ENCODE measurements at places on chromosomes 6 and 20.

DNA sequence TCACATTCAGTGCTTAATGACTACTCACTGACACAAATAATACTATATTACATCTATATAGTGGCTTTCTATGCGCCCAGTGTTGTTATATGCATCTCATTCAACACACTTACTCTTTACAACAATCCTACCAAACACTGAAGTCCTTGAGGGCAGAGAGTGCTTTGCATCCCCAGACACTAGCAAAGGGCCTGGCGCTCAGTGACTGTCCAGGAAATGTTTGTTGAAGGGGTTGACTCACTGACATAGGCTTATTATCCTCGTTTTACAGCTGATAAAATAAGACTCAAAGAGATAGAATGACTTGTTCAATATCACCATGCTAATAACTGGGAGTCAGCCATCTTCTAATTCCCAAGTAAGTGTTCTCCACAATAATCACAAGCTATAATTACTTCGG, 163.3 kb downstream of the ARHGAP18 start:
- H3K36me3 ChIP-seq: no peaks in the 10 kb centered on the region
- no peak overlapping the region for H3K27ac ChIP-seq
- H3K4me1 ChIP-seq: no peaks in the 10 kb centered on the region
- no peak overlapping the region for H3K4me3 ChIP-seq
- no peaks in the 10 kb centered on the region for H3K27me3 ChIP-seq
- DNase-seq: no peak

DNA sequence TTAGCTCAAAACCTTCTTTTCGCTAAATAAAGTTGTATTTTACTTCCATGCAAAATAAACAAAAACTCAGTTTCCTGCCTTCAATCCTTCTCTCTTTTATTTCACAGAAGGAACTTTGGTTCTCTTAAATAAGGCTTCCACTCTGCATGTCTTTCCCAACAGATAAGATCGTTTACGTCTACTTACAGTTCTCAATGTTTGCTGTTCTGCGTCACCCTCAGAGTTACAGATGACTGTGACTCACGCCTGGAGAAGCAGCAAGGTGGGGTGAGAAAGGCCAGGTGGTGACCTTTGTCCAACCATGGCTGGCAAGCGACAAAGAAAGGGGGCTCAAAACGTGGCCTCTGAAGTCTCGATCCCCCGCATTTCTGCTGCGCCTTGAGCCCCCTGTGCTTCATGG, 51.4 kb upstream of the RPS6KA2 start:
- H3K27me3 ChIP-seq: no peaks in the 10 kb centered on the region
- DNase-seq: no peak
- no peak overlapping the region for H3K4me3 ChIP-seq
- no peaks in the 10 kb centered on the region for H3K4me1 ChIP-seq
- H3K27ac ChIP-seq: no peak overlapping the region

- H3K27me3 ChIP-seq: peaks cover 100% of the 10 kb centered on the region
- no peak for DNase-seq
- H3K4me3 ChIP-seq: no peak overlapping the region
- peaks cover 54% of the 10 kb centered on the region for H3K4me1 ChIP-seq
- H3K27ac ChIP-seq: no peak overlapping the region
Measured at GRCh38 chr6:10418862-10419748, 4.2 kb upstream of the TFAP2A start.

DNA sequence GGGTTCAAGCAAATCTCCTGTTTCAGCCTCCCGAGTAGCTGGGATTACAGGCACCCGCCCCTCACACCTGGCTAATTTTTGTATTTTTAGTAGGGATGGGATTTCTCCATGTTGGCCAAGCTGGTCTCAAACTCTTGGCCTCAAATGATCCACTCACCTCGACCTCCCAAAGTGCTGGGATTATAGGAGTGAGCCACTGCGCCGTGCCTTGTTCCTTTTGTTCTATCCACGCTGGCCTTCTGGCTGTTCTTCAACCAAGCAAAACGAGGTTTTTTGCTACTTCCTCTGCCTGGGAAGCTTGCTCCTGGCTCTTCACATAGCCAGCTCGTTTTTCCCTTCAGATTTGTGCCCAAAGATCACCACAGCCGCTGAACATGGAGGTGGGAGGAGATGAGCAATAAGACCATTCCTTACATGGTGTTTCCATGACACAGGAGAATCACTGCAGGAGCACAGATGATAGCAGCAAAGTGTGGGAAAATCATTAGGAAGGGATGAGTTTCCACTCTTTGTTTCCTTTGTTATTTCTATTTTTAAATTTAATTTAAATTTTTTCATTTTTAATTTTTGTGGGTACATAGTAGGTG, 201.0 kb upstream of the ZNF217 start:
- no peaks in the 10 kb centered on the region for H3K36me3 ChIP-seq
- H3K27me3 ChIP-seq: no peaks in the 10 kb centered on the region
- no peak overlapping the region for H3K4me3 ChIP-seq
- no peak overlapping the region for H3K27ac ChIP-seq
- peaks cover 5% of the 10 kb centered on the region for H3K4me1 ChIP-seq

DNA sequence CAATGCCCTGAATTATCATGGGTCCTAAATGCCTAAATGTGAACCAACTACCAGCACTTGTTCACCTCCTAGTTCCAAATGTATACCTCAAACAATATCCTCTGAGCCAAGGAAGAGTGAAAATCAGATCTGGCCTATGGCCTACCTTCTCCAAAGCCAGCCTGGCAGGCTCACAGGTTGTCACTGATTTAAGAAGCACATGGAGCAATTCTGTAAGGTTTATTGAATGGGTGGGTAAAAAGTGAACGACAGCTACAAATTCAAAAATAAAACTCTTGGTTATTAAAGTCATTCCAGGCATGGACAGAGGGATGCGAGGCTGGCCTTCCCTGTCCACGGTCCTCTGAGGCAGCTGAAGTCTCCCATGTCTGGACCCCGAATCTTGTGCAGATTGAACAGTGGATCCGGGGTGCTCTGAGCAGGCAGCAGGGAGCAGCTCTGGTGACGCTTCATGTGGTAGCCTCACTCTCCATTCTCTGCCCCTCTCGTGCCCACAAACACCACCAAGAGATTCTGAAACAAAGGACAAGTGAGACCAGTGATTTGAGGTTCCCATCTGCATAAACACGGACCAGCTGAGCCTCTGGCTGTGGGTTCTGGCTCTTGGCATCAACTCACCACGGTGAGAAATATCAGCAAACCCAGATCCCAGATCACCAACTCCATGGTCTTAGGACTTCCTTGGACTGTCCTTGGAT, 14.6 kb downstream of the SNHG17 start:
- no peaks in the 10 kb centered on the region for H3K27me3 ChIP-seq
- DNase-seq: no peak
- peaks cover 9% of the 10 kb centered on the region for H3K4me1 ChIP-seq

DNA sequence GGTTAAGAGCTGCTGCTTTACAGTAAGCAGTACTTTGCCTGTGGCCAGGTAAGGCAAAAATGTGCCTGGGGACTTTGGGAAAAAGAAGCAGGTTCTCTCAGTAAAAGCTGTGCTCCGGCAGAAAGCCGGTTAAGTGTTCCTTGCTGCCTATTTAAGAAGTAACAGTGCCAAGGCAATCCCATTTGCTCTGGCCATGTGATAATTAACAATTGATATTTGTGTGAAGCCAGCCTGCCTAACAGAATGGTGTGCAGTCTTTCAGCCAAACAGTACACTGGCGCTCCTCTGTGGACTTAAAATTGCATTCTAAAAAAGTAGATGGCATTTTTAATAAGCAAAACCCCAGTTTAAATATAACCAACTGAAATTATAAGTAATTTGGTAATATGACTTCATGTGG, 430.3 kb downstream of the PLCB1 start:
- no peaks in the 10 kb centered on the region for H3K27me3 ChIP-seq
- H3K27ac ChIP-seq: no peak overlapping the region
- H3K4me3 ChIP-seq: no peak overlapping the region
- DNase-seq: no peak
- no peaks in the 10 kb centered on the region for H3K4me1 ChIP-seq

GRCh38 chr20:35953387-35954199, 709 bp downstream of the SCAND1 start:
- no peak for DNase-seq
- peak overlapping the region; percentile 99 for H3K27ac ChIP-seq
- peaks cover 4% of the 10 kb centered on the region for H3K36me3 ChIP-seq

DNA sequence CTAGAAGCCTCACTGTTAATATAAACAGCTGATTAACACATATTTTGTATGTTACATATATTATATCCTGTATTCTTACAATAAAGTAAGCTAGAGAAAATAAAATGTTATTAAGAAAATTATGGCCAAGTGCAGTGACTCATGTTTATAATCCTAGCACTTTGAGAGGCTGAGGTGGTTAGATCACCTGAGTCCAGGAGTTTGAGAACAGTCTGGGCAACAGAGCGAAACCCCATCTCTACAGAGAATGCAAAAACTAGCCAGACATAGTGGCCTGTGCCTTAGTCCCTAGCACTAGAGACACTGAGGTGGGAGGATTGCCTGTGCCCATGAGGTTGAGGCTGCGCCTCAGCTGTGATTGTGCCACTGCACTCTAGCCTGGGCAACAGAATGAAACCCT, 81.9 kb downstream of the NCOA3 start:
- no peak overlapping the region for H3K4me3 ChIP-seq
- H3K27me3 ChIP-seq: no peaks in the 10 kb centered on the region
- no peak for DNase-seq
- no peak overlapping the region for H3K27ac ChIP-seq
- no peaks in the 10 kb centered on the region for H3K36me3 ChIP-seq

GRCh38 chr6:157795841-157796240, 27.2 kb upstream of the SNX9 start:
- no peak overlapping the region for H3K4me3 ChIP-seq
- peaks cover 11% of the 10 kb centered on the region for H3K4me1 ChIP-seq
- no peaks in the 10 kb centered on the region for H3K27me3 ChIP-seq

DNA sequence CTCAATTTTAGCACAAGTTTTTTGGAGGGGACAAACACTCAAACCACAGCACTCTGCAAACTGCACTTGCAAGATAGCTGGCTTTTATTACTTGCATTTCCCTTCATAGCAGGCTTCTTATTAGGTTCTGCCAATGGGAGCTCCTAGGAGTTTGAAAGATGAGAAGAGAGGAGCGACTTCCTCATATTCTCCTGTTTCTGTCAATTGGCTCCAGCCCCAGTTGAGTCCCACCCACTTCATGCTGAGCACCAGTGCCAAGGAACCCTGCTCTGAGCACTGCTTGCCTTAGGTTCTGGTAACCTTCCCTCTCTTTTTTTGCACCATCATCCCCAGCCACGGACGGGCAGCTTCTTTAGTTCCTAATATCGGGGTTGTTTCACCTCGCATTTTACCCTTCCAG, 67.9 kb downstream of the PSMB1 start:
- no peak overlapping the region for H3K27ac ChIP-seq
- H3K36me3 ChIP-seq: no peaks in the 10 kb centered on the region
- H3K4me3 ChIP-seq: no peak overlapping the region
- no peak for DNase-seq

- no peaks in the 10 kb centered on the region for H3K27me3 ChIP-seq
- H3K36me3 ChIP-seq: no peaks in the 10 kb centered on the region
- no peak for DNase-seq
Measured at GRCh38 chr6:109224994-109225393, 129.7 kb downstream of the CEP57L1 start.

- no peaks in the 10 kb centered on the region for H3K36me3 ChIP-seq
- H3K4me1 ChIP-seq: peaks cover 39% of the 10 kb centered on the region
- H3K27ac ChIP-seq: peak overlapping the region; percentile 77
- H3K4me3 ChIP-seq: peak overlapping the region; percentile 61
- H3K27me3 ChIP-seq: peaks cover 11% of the 10 kb centered on the region
Measured at GRCh38 chr20:63652192-63652980, 838 bp downstream of the STMN3 start.

DNA sequence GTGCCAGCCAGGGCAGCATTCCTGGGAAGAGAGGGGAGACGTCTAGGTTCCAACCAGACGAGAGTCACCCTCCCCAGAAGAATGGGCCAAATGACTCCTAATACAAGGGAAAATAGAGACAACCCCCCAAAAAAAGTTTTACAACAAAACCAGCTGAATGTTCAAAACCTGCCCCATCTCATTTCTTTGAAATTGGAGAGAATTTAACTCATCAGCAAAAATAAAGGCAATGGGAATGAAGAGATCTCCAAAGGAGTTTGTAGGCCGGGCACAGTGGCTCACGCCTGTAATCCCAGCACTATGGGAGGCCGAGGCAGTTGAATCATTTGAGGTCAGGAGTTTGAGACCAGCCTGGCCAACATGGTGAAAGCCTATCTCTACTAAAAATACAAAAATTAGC, 9.7 kb upstream of the EMILIN3 start:
- H3K36me3 ChIP-seq: no peaks in the 10 kb centered on the region
- no peak overlapping the region for H3K4me3 ChIP-seq
- H3K4me1 ChIP-seq: no peaks in the 10 kb centered on the region
- no peak overlapping the region for H3K27ac ChIP-seq

DNA sequence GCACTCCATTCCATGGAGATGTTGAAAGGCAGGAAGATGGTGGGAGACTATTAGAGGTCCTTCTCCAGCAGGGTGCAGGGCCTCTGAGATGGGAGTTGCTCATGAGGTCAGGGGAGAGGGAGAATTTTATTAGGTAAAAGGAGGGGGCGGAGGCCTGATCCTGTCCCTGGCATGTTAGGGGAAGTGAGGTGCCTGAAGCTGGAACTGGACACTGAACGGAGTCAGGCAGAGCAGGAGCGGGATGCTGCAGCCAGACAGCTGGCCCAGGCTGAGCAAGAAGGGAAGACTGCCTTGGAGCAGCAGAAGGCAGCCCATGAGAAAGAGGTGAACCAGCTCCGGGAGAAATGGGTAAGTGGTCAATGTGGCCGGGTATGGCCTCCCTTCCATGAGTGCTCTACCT, 24.4 kb downstream of the CEP250 start:
- no peaks in the 10 kb centered on the region for H3K4me1 ChIP-seq
- no peak for DNase-seq
- no peaks in the 10 kb centered on the region for H3K27me3 ChIP-seq
- peaks cover 98% of the 10 kb centered on the region for H3K36me3 ChIP-seq
- no peak overlapping the region for H3K4me3 ChIP-seq
- H3K27ac ChIP-seq: no peak overlapping the region

DNA sequence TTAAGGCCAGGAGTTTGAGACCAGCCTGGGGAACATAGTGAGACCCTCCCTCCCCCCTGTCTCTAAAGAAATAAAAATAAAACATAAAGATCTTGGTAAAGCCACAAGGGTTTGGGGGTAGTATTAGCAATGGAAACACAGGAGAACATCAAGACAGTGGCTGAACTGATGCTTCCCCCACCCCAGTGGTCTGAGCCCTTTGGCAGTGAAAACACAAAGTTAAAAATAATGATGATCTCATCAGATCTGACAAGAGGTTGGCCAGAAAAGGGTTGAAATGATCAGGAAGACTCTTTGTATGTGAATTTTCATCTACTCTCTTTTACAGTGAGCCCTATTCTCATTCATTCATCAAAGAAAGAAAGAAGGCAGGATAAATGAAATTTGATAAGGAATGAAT, 93.7 kb downstream of the KCNB1 start:
- H3K27me3 ChIP-seq: no peaks in the 10 kb centered on the region
- H3K36me3 ChIP-seq: no peaks in the 10 kb centered on the region
- H3K4me3 ChIP-seq: no peak overlapping the region
- peak overlapping the region; percentile 83 for H3K27ac ChIP-seq

DNA sequence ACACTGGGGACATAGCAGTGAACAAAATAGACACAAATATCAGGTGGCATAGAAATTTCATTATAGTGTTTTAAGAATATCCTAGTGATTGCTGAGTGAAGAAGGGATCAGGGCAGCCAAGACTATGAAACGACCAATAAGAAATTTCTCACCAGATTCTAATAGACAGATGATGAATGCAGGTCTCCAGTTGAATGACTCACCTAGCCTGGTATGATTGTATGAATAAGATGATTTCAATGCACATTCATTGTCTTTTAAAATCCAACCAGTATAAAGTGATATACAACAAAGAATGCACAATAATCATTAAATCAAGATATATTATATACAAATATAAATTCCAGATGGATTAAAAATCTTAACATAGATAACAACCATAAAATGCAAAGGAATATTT, 124.5 kb upstream of the TENT5A start:
- no peaks in the 10 kb centered on the region for H3K27me3 ChIP-seq
- no peaks in the 10 kb centered on the region for H3K36me3 ChIP-seq
- no peak for DNase-seq
- no peak overlapping the region for H3K4me3 ChIP-seq
- H3K4me1 ChIP-seq: no peaks in the 10 kb centered on the region
- H3K27ac ChIP-seq: no peak overlapping the region
